ENCODE measurements at places on chromosomes 11 and 22. TPM values are rescaled to one million over a fixed set of nuclear protein-coding genes. Genes with fewer than 3 reads are reported as not detected.

PKDREJ gene
- not detected for total RNA-seq

SF3A1 gene
- 406 TPM for total RNA-seq

KDM4D gene
- total RNA-seq: not detected

LGALS12 gene
- total RNA-seq: not detected

P2RX6 gene
- total RNA-seq: 0.36 TPM

DUSP8 gene
- total RNA-seq: 130 TPM

TBX1 gene
- total RNA-seq: not detected

PYGM gene
- 4.7 TPM for total RNA-seq

EIF4ENIF1 gene
- total RNA-seq: 12.1 TPM

TEX54 gene
- total RNA-seq: not detected

TMEM191B gene
- 1.2 TPM for total RNA-seq

HIPK3 gene
- 46.7 TPM for total RNA-seq

PHETA2 gene
- total RNA-seq: 0.22 TPM

CHADL gene
- 2.3 TPM for total RNA-seq

FOLR2 gene
- total RNA-seq: not detected

DKK3 gene
- total RNA-seq: 4.6 TPM

RFPL2 gene
- total RNA-seq: not detected

NOL12 gene
- 25.1 TPM for total RNA-seq

RHOG gene
- total RNA-seq: 125 TPM

SCGB1A1 gene
- not detected for total RNA-seq

SLC22A25 gene
- not detected for total RNA-seq

DEUP1 gene
- not detected for total RNA-seq

APOBEC3G gene
- total RNA-seq: 45.9 TPM

UBASH3B gene
- 16.7 TPM for total RNA-seq

PLXNB2 gene
- total RNA-seq: 6.3 TPM

NLRP10 gene
- total RNA-seq: not detected

CHRNA10 gene
- total RNA-seq: 0.41 TPM

SAA4 gene
- not detected for total RNA-seq

HBB gene
- 1.1 TPM for total RNA-seq

MMP13 gene
- not detected for total RNA-seq

IL17REL gene
- total RNA-seq: not detected

GTSE1 gene
- 0.19 TPM for total RNA-seq

SHISAL1 gene
- not detected for total RNA-seq

SOX10 gene
- not detected for total RNA-seq
